ENCODE measurements at places on chromosomes 7 and 10.

- peak; percentile 35 for DNase-seq
These were observed 240.9 kb upstream of the KAT6B start for GRCh38 chr10:74585231-74586087.

DNA sequence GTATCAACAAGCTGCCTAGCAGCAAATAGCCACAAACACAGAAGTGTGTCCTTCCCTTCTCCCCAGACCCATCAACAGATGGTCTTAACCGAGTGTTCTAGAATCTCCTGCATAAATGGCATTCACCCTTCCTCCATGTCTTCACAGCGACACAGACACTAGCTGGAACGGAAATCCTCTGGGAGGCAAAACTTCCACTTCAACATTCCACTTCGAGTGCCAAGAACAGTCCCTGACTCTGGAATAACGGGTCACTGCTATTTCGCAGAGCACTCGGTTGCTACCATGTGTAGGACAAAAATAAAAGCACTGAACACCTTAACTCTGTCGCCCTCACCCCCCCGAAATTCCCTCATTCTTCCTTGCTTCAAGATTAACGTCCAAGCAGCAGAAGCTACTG, 65.1 kb downstream of the SFMBT2 start:
- DNase-seq = no peak

DNA sequence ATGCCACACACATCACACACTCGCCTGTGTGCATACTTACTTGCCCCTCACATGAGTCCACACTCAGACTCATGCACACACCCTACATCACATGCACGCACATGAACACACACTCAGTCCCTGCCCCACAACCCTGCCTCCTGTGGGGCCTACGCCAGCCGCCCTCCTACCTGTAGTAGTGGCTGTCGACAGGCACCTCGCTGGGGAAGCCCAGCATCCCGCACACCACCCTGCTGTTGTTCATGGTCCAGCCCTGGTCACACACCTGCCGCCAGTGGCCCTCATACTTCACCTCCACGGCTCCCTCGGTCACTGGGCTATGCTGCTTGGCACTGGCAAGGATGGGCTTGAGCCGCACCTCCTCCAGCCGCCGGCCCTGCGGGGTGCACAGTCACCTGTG, 7.2 kb downstream of the LOXL4 start:
- no peak for DNase-seq

DNA sequence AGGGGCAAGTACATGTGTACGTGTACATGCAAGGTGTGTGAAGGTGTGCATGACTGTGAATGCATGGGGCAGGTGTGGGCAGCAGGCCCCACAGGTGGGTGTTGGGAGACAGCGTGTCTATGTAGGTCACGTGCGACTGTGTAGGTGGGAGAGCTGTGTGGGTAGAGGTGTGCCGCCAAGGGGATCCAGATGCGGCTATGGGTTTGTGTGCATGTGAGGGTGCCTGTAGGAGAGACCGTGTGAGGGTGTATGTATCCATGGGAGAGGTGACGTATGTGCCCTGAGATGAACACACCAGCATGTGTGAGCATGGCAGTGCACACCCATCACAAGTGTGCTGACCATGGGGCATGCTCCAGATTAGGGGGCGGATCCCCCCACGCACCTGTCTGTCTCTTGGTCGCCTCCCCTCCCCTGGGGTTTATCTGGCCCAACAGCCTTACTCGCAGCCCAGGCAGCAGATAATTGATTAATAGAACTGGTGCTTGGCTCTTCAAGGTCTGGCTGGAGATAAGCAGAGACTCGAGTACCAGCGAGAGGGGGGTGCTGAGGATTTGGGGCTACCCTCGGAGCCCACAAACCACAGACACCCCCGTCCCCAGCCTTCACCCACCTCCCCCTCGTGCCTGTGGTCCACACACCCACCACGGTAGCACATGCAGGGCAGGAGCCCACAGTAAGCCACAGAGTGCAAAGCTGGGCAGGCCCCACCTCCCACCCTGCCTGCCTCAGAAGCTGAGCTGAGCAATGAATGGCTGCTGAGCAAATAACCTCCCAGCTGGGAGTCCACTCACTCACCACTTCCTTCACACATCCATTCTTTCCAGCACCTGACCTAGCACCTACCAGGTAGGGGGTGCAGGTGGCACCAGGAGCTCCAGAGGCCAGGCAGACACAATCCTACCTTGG, 41.4 kb upstream of the ZMIZ1 start:
- peak; percentile 60 for DNase-seq

DNA sequence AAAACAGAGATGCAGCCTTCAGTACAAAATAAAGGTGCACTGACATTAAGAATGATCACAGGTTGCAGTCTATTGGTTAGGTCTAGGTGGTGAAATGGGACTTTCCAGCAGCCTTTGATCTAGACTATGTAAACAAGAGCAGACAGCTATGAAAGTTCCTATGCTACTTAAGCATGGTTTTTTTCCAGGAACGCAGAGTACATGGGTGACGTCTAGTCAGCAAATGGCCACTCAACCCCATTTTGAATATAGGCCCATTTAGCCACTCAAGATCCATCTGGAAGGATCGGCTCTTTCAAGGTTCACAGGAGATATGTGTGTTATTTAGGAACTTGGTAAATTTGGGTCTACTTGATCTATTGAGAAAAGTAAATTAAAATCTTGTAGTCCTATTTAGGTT, 1424.6 kb upstream of the LRRTM3 start:
- DNase-seq = no peak

DNA sequence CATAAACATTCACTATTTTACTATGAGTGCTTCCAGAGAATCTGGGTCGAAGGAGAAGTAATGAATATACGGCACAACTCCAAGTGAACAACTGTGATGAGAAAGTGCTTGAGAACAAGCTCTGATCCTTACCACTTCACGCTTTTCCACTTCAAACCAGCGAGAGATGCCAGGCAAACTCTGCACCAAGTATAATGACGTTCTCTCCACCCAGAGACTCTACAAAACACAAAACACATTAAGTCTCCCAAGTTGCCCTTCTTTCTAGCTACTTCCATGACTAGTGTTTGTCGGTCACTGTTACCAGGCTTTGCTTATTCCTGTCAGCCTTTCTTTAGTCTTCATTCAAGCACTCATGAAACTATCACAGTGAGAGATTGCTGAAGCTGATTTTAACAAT, 193.1 kb upstream of the IMMP2L start:
- DNase-seq = no peak

- DNase-seq = no peak
These were observed 426.5 kb downstream of the LRMDA start for GRCh38 chr10:75857896-75858295.

- DNase-seq = peak; percentile 67
These were observed 1090.1 kb downstream of the KCNMA1 start for GRCh38 chr10:76547352-76547972.

DNA sequence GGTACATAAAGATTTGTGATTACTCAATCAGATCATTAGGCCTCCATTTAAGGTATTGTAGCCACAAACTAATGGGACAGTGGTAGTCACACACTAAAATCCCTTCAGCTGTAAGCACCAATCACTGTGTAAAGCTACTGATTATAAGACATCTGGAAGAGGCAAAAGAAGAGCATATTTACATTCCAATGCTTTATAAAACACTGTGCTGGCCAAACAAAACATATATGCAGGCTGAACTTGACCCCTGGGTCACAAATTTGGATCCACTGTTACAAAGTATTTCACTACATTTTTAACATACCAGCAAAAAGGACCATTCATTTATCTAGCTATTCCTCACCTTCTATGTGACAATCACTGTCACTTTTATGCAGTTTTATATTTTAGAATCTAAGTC, 41.4 kb upstream of the ANLN start:
- no peak for DNase-seq

DNA sequence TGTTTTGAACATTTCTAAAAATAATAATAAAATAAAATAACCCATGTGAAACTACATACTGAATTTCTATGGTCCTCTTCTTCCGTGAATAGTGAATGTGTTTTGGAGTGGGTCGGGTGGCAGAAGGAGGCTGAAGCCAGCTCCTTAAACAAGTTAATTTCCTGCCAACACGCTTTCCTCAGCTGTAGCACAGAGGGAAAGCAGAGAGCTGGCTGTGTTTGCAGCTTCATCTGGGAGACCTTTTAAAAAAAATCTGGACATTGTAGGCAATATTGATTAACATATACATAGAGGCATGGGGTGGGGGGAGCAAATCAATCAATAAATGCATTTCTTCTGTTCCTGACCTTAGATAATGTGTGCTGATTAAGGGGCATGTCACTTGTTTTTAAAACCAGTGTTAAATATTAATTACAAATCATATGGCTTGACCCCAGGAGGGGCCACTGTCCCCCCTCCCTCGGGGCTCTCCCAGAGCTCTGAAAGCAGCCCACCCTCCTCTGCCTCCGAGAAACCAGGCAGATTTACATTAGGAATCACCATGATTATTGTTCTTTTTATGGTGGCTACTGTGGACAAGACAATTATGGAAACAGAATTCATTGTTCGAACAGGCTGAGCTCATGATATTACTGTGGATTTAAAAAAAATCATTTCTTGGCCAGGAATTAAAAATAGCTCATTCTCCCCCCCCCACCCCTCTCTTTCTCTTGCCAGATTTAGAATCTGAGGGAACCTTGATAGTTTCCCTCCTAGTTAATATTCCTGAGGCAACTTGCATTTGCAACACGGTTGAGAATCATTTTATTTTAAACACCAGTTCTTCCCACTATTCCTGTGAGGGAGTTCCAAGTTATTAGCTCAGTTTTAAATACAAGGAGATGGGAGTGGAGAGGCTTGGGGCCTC, 100.5 kb upstream of the CARD11 start:
- DNase-seq = no peak

DNA sequence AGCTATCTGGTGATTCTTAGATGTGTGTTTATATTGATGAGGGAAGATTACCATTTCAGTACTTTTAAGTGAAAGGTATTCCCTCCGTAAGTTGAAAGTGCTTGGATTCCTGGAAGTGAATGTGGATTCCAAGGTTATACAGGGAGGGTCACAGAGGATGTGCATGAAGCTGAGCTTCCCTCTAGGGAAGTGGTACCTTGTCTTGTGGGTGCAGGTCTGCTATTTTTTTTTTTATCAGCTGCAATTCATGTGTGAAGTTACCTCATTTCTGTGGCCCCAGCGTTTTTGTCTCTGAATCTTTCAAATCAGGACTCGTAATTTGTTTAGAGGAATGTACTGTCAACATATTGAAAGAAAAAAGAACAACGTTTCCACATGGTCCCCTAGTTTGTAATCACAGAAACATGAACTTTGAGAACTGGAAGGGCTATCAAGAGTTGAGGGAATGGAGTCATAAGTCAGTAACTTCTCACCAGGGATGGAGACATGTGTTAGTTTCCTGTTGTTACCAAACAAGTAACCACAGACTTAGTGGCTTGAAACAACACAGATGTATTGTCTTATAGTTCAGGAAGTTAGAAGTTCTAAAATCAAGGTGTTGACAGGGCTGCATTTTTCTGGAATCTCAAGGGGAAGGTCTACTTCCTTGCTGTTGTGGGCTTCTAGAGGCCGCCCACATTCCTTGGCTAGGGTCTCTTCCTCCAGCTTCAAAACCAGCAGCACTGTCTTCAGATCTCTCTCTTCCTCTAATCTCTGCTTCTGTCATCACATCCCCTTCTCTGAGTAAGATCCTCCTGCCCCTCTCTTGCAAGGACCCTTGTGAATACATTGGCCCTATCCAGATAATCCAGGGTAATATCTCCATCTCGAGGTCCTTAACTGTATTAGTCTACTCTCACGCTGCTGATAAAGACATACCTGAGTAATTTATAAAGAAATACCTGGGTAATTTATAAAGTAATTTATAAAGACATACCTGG, 64.4 kb downstream of the RAB18 start:
- no peak for DNase-seq

- no peak for DNase-seq
These were observed 18.0 kb downstream of the DNTT start for GRCh38 chr10:96322275-96322674.

DNA sequence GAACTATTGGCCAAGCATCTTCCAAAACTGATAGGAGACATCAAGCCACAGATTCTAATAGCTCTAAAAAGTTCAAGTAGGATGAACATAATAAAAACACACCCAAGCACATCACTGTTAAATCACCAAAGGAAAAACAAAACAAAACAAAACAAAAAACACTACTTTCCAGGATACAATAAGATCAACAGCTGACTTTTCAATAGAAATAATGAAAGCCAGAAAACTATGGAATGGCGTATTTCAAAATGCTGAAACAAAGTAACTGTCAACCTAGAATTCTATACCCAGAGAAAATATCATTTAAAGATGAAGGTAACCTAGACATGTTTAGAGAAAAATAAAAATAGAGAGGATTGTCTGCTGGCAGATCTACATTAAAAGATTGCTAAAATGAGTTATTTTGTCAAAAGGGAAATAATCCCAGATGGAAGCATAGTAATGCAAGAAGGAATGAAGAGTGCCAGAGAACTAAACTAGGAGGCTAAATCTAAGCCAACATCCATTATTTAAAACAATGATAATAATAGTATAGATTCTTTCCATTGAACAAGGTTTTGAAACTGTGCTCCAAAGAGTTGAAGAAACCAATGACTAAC, 13.9 kb downstream of the TUBAL3 start:
- DNase-seq = no peak

DNA sequence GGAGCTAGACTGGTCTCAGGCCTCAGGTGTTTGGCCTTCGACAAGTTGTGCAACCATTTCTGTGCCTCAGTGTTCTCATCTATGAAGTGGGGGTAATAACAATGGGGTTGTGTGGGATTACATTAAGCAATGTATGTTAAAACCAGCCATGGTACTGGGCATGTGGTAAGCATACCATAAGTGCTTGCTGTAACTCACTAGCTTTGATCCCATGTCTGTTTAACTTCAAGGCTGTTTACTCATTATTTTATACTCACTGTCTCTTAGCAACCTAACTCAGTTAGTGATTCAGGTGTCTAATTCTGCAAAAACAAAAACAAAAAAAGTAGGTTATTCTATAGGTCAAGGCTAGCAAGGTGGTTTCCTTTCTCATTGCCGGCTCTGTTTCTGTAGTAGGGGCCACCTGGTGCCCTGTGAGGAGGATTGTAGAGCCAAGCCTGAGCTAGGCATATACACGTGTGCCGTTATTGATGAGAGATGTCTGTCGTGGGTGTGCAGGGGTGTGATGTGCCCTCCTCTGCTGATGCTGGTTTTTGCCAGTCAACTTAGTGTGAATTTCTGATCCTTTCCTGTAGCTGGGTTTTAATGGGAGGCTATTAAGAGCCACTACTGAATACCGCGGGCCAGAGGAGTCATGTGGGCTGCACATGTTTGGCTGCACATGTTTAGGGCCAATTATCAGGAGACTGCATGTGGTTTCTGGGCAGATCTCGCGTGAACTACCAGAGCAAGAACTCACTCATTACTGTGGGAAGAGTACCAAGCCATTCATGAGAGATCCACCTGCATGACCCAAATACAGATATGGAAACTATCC, 56.2 kb downstream of the EEPD1 start:
- no peak for DNase-seq
